ENCODE measurements at places on chromosomes 7 and 10.

GRCh38 chr10:61642150-61642571 lies 20.6 kb upstream of the CABCOCO1 start:
- peaks cover 5% of the 10 kb centered on the region for H3K4me1 ChIP-seq
- H3K27me3 ChIP-seq, result no peaks in the 10 kb centered on the region
- no peak overlapping the region for H3K27ac ChIP-seq
- H3K36me3 ChIP-seq, result no peaks in the 10 kb centered on the region
- DNase-seq, result no peak
- no peak overlapping the region for H3K4me3 ChIP-seq

DNA sequence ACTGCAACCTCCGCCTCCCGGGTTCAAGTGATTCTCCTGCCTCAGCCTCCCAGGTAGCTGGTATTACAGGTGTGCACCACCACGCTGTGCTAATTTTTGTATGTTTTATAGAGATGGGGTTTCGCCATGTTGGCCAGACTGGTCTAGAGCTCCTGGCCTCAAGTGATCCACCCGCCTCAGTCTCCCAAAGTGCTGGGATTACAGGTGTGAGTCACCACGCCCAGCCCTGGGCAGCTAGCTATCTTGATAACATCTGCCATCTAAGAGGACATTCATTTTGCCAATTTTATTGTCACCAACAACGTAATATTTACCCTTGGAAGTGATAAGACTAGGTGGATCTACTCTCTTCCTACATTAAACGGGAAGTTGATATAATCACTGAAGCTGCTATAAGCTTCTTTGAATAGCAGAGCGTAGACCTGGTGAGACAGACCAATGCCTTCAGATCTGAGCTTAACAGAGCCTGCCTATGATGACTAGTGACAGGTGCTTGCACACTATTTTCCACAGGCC lies 39.7 kb upstream of the SLC35B4 start:
- no peak overlapping the region for H3K27ac ChIP-seq
- no peaks in the 10 kb centered on the region for H3K36me3 ChIP-seq
- H3K27me3 ChIP-seq, result no peaks in the 10 kb centered on the region
- no peak overlapping the region for H3K4me3 ChIP-seq
- no peaks in the 10 kb centered on the region for H3K4me1 ChIP-seq

DNA sequence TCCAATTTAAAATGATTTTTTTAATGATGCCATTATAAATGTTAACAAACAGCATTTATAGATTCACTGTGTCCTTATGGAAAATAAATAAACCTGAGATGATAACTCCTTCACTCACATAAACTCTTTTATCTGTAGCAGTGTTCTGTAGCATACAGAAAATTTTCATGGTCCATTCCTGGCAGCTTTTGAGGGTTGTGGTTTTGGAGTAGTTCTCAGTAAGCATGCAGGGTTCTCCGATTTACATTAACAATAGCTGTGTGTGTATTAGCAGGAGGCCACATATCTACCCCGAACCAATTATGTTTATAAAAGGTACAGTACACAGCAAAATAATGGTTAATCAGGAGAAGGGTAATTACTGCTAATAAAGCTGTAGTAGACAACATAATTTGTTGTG lies 162.7 kb downstream of the CDCA7L start:
- H3K4me1 ChIP-seq, result no peaks in the 10 kb centered on the region
- no peak overlapping the region for H3K4me3 ChIP-seq
- H3K36me3 ChIP-seq, result no peaks in the 10 kb centered on the region
- no peak for DNase-seq
- no peak overlapping the region for H3K27ac ChIP-seq

DNA sequence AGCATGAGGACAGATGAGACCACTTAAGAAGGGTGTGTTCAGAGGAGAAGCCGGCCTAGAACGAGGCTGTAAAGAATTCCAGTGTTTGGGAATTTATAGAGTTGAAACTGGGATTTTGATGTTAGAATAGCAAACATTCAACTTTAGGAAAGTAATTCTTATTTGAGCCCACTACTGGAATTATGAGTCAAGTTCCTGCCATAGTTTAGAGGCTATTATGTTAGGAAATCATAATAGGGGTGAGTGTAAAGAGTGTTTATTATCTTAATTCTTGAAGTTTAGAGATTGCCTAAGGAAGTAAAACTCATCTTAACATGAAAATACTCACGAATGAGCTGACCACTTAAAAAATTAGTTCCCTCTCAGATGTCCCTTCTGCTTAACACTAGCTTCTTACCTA lies 2.1 kb downstream of the CBLL1 start:
- DNase-seq, result no peak
- H3K27ac ChIP-seq, result no peak overlapping the region
- H3K4me3 ChIP-seq, result no peak overlapping the region
- no peaks in the 10 kb centered on the region for H3K27me3 ChIP-seq
- peaks cover 34% of the 10 kb centered on the region for H3K4me1 ChIP-seq

DNA sequence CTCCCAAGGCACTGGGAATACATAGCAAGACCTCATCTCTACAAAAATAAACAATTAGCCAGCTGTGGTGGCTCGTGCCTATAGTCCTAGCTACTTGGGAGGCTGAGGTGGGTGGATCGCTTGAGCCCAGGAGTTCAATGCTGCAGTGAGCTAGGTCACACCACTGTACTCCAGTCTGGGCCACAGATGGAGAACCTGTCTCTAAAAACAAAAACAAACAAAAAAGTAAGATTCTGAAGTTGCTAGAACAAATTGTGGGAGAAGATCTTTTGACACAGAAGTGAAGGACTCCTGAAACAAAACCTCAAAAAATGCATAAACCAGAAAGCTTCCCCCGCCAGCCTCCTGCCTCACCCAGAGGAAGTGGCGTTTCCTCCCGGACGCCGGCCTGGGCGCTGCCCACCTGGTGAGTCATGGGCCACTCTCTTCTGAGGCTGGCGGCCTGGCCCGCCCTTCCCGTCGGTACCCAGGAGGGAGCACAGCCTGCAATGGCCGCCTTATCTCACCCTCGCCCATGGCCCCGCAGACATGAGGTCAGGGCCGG lies 25.4 kb upstream of the ELN start:
- H3K27me3 ChIP-seq, result no peaks in the 10 kb centered on the region
- peaks cover 53% of the 10 kb centered on the region for H3K4me1 ChIP-seq
- H3K36me3 ChIP-seq, result no peaks in the 10 kb centered on the region
- no peak overlapping the region for H3K4me3 ChIP-seq
- no peak for DNase-seq

DNA sequence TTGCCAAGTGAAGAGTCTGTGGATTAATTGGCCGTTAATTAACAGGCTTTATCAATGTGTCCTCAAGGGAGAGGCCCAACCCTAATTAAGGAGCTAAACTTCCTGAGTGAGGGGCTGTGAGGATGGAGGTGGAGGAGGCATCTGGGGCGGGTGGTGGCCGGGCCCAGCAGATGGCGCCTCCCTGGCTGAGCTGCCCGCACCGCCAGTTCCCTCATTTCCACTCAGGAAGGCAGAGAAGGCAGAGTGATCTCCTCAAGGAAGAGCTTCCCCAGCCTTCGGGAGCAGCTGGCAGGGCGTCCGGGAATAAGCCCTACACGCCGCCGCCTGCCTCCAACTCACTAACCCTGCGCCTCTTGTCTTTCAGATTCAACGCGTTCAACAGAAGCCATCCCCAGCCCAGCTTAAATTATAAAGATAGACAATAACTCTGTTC lies 112.2 kb downstream of the CYTH3 start:
- H3K27ac ChIP-seq, result no peak overlapping the region
- H3K36me3 ChIP-seq, result peaks cover 12% of the 10 kb centered on the region
- no peak for DNase-seq
- H3K27me3 ChIP-seq, result no peaks in the 10 kb centered on the region
- peaks cover 9% of the 10 kb centered on the region for H3K4me1 ChIP-seq
- H3K4me3 ChIP-seq, result no peak overlapping the region

- H3K4me3 ChIP-seq, result no peak overlapping the region
- no peak overlapping the region for H3K27ac ChIP-seq
- H3K36me3 ChIP-seq, result no peaks in the 10 kb centered on the region
- no peaks in the 10 kb centered on the region for H3K27me3 ChIP-seq
- DNase-seq, result no peak
These were observed 277.4 kb upstream of the PHYHIPL start for GRCh38 chr10:58898854-58899573.

GRCh38 chr7:66697449-66698438 lies 42.8 kb upstream of the RABGEF1 start:
- DNase-seq, result no peak
- peak overlapping the region; percentile 48 for H3K27ac ChIP-seq
- no peaks in the 10 kb centered on the region for H3K27me3 ChIP-seq
- H3K4me1 ChIP-seq, result peaks cover 34% of the 10 kb centered on the region
- H3K36me3 ChIP-seq, result no peaks in the 10 kb centered on the region

DNA sequence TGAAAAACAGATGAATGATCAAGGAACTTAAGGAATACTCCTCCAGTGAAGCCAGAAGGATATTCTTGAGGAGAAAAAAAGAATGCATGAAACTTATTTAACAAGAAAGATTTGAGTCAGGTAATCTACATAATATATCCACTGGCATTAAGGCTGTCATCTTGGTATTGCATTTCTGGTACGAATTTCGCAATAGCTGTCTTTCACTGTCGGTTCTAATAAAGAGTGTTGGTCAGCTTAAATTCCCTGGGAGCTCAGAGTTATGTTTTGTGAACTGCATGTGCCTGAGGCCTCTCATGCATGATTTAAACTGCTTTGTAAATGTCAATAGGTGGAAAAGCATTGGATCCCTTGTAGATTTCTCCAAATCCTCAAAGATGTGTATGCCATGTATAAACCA lies 565.3 kb upstream of the GALNT17 start:
- H3K27me3 ChIP-seq, result no peaks in the 10 kb centered on the region
- H3K36me3 ChIP-seq, result no peaks in the 10 kb centered on the region
- no peak overlapping the region for H3K27ac ChIP-seq
- no peak for DNase-seq

DNA sequence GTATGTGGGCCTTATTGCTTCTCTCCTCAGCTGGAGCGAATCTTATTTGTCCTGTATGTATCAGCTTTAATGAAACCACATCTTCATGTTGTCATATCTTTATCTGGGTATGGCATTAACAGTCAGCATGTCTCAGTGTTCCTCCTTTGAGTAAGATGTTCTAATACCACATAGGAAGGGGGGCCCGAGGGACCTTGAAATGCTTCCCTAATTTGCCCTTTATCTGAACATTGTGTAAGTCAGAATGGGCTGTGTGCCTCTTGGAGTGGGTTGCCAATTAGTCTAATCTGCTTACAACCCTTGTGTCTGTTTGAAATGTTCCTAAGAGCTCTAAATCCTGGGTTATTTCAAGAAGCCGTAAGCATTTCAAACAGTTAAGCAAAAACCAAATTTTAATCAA lies 623.8 kb downstream of the SUGCT start:
- H3K36me3 ChIP-seq, result no peaks in the 10 kb centered on the region
- no peak overlapping the region for H3K4me3 ChIP-seq
- no peaks in the 10 kb centered on the region for H3K27me3 ChIP-seq
- no peak overlapping the region for H3K27ac ChIP-seq

GRCh38 chr7:158858592-158859503 lies 2.5 kb downstream of the DYNC2I1 start:
- no peaks in the 10 kb centered on the region for H3K4me1 ChIP-seq
- DNase-seq, result no peak
- H3K27ac ChIP-seq, result peak overlapping the region; percentile 51
- no peaks in the 10 kb centered on the region for H3K27me3 ChIP-seq

DNA sequence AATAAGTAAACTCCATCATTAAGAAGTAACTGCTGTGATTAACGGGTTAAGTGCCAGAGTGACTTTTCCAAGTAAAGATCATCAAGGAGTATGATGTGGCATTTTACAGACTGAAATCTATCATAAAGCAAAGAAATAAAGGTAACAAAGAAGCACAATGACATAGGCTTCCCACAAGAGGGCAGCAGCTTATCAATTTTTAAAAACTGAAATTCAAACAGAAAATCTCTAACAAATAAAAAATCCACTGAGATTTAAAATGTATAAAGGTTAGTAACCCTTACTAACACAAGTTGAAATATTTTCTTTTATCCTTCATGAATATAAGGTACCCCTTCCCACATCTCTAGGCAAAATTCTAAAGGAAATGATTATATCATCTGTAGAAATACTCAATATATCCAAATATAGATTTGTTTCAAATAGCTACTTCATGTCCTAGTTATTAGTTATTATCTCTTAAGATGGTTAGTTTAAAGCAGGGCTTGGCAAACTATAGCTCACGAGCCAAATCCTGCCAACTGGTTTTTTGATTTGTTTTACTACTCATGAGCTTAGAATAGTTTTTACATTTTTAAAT lies 29.2 kb downstream of the FAM3C start:
- H3K4me1 ChIP-seq, result peaks cover 9% of the 10 kb centered on the region
- H3K27me3 ChIP-seq, result no peaks in the 10 kb centered on the region
- no peak for DNase-seq

- no peaks in the 10 kb centered on the region for H3K36me3 ChIP-seq
- no peaks in the 10 kb centered on the region for H3K27me3 ChIP-seq
- H3K4me1 ChIP-seq, result peaks cover 13% of the 10 kb centered on the region
- no peak overlapping the region for H3K4me3 ChIP-seq
These were observed 143.1 kb downstream of the ETV1 start for GRCh38 chr7:13846386-13846785.

GRCh38 chr7:133950855-133951254 lies 176.3 kb upstream of the LRGUK start:
- no peak overlapping the region for H3K27ac ChIP-seq
- H3K4me3 ChIP-seq, result no peak overlapping the region
- no peaks in the 10 kb centered on the region for H3K27me3 ChIP-seq
- H3K4me1 ChIP-seq, result no peaks in the 10 kb centered on the region

- no peak for DNase-seq
- H3K4me3 ChIP-seq, result no peak overlapping the region
- peak overlapping the region; percentile 53 for H3K27ac ChIP-seq
These were observed 25.5 kb downstream of the NYAP1 start for GRCh38 chr7:100509231-100509630.

GRCh38 chr10:45000138-45000751 lies 478 bp upstream of the ZNF22 start:
- no peaks in the 10 kb centered on the region for H3K27me3 ChIP-seq
- peak overlapping the region; percentile 79 for H3K27ac ChIP-seq
- no peaks in the 10 kb centered on the region for H3K36me3 ChIP-seq

DNA sequence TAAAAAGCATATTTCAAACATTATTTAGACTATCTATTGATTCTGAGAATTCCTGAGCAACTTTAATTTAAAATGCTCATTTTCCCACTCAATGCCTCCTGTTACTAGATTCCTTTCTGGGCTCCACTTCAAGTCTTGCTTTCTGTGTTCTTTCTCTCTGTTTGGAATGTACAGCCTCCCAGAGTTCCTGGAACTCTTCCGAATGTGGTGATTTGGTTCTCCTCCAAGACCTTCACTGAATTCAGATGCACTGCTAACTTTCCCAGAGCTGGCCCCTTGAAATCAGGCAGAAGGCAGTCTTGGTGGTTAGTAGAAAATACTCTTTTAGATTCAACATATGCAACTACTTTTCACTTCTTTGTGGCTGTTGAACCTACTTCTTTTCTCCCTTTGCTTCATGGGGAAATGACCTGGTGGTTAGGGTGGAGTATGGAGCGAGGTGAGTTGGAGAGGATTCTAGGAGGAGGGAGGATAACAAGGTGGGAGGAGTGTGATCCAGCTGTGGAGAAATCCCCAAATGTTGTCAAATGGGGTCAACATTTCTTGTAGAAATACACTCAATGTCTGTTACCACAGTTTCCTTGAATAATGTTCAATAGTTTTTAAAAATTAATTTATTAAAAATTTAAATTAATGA lies 27.9 kb upstream of the CCDC7 start:
- no peaks in the 10 kb centered on the region for H3K36me3 ChIP-seq
- no peak for DNase-seq
- no peaks in the 10 kb centered on the region for H3K27me3 ChIP-seq
- no peak overlapping the region for H3K4me3 ChIP-seq
- H3K4me1 ChIP-seq, result no peaks in the 10 kb centered on the region
- no peak overlapping the region for H3K27ac ChIP-seq
